ENCODE measurements at places on chromosomes 4 and X. TPM values are rescaled to one million over a fixed set of nuclear protein-coding genes. Genes with fewer than 3 reads are reported as not detected.

Gene BST1
- total RNA-seq: 2.7 TPM

Gene PPP2R2C
- total RNA-seq: 9.7 TPM

Gene CYP2U1
- 9.4 TPM for total RNA-seq

GRCh38 chr4:138188406-138189084 lies 53.6 kb downstream of the SLC7A11 start:
- no peak overlapping the region for H3K4me3 ChIP-seq
- DNase-seq: no peak
- no peaks in the 10 kb centered on the region for H3K27me3 ChIP-seq
- no peaks in the 10 kb centered on the region for H3K4me1 ChIP-seq
- H3K27ac ChIP-seq: no peak overlapping the region

Gene ADGRL3
- 6.1 TPM for total RNA-seq

GRCh38 chrX:67949270-67949669 lies 405.4 kb downstream of the AR start:
- no peak overlapping the region for H3K27ac ChIP-seq
- H3K4me1 ChIP-seq: no peaks in the 10 kb centered on the region
- no peaks in the 10 kb centered on the region for H3K27me3 ChIP-seq
- no peak overlapping the region for H3K4me3 ChIP-seq

All from left ventricle myocardium inferior (tissue), 1 donor.